ENCODE measurements at places on chromosomes 7 and 10.

GRCh38 chr7:42010751-42011150 is 226.3 kb downstream of the GLI3 start:
- DNase-seq = no peak

- no peak for DNase-seq
Measured at GRCh38 chr7:34090816-34091215, 185.5 kb downstream of the BMPER start.

- DNase-seq = no peak
Measured at GRCh38 chr7:14021069-14021468, 31.6 kb upstream of the ETV1 start.

DNA sequence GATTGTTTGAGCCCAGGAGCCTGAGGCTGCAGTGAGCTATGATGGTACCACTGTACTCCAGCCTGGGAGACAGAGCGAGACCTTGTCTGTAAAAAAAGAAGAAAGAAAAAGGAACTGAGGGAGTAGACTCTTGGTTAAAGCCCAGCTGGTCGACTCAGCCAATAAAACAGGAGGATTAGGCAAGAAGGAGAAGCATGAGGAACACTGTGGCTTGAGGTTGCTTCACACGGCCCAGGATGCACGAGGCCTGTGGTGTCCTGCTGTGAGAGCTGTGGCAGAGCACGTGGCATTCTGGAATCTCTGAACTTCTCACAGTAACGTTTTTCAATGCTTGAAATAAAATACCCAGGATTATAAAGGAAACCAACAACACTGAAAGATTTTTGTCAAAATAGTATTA is 93.3 kb downstream of the CUL2 start:
- no peak for DNase-seq

GRCh38 chr7:39042670-39043069 is 65.0 kb downstream of the POU6F2 start:
- DNase-seq = no peak

DNA sequence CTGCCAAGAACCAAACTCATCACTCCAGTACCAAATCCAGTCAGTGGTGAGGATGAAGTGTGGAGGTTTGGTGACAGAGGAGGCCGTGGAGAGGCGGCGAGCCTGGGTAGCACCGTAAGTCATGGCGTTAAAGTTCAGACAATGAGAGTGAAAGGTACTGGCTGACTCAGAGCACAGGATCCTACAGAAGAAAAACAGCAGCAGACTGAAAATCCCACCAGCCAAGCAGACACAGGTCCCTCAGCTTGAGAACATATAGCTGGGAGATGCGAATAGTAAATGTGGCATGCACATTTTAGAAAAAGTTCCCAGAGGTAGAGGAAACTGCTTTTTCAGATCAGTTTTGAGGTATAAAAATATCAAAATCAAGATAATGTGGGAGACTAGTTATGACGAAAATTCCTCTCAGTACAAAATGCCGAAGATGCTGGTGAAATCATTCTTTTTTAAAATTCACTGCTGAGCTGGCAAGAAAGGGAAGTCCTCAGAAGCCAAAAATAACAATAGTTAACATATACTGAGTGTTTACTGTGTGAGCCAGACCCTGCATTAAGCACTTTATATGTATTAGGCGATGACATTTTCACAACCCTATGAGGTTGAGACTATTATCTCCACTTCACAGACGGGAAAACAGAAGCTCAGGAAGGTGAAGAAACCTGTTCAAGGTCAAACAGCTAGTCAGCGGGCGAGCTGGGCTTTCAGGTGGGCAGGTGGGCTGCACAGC is 20.9 kb downstream of the PARP12 start:
- no peak for DNase-seq

GRCh38 chr7:73770860-73771670 is 995 bp upstream of the CLDN3 start:
- DNase-seq = no peak

- no peak for DNase-seq
Measured at GRCh38 chr10:84063440-84063839, 75.9 kb upstream of the GHITM start.

- DNase-seq = peak; percentile 97
Measured at GRCh38 chr7:1537535-1538412, 7.3 kb downstream of the MAFK start.

GRCh38 chr7:32583791-32584190 is 88.5 kb downstream of the AVL9 start:
- DNase-seq = no peak

GRCh38 chr10:64798297-64798696 is 1277.1 kb downstream of the REEP3 start:
- no peak for DNase-seq

- no peak for DNase-seq
Measured at GRCh38 chr10:47241946-47242867, 57.8 kb upstream of the GDF10 start.

- no peak for DNase-seq
Measured at GRCh38 chr10:3782451-3783315, 2.3 kb downstream of the KLF6 start.

DNA sequence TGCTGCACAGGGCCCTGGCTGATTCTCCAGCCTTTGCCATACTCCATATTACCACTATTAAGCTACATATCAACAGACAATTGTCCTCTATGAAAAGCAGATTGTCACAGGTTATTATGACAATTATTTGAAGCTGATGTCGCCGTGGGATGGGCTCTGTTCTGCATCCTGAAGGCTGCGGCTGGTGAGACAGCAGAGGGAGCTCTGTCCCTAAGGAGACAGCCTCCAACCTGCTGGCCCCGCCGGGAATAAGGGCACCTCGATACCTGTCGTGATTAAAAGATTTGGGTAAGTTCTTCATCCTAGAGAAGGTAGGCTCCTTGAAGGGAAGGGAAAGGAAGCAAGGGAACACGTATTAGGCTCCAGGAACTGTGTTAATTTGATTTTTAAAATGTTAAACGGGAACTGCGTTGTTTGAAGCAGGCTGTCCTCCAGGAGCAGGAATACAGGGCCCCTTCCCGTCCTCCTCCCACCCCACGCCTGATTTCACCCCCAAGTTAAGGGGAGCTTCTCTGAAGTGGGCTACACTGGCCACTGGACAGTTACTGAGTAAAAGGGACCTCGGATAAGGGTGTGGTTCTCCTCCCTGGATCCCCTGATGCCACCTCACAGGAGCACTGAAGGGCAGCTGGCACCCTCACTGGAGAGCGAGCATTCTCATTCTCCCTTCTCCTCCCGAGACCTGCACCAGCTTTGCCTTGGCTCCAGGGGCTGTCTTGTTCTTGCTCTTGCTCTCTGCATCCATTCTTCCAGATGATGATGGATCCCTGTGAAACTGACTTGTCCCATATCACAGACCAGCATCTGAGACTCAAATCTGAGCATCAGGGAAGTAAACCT is 11.8 kb upstream of the TIAL1 start:
- DNase-seq = no peak

DNA sequence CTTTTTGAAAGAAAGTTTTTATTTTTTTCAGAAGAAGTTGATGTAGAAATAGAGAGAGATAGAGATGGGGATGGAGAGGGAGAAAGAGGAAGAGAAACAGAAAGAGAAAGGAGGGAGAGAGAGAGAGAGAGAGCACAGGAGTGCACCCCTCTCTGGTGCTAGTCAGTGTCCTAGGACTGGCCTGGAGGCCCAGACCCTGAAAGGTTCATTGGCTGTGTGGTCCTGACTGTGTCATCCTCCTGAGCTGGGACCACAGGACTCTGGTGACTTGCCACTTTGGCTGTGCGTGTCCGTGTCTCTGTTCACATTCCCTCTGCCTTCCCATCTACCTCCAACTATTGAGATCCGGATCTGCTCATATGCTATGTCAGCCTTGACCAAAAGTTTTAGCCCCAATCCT is 62.1 kb upstream of the SHH start:
- DNase-seq = no peak

DNA sequence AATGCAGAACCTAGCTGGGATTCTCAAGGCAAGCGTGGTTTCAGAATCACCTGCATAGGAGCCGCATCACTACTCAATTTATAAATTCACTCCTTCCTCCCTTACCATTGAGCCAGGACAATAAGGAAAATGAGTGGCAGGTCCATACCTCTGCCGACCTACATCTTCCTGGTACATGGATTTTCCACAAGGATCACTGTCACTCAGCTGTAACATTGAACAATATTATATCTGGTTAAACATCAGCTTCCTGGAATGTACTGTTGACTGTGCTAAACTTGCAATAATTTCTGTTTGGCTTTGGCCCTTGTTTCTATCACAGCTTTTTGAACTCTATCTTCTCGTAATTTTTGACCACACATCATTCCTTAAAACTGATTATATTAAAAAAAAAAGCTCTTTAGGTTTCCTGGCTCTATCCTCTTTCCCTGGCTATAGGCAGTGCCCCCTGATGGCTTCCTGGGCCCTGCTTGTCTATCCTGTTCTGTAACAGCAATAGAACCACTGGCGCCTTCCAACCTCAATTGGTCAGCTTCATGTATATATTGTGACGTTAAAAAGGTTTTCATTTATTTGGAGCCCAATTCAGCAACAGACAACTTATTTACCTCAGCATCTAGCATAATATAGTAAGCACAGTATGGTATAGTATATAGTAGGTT is 59.2 kb downstream of the RNLS start:
- DNase-seq = no peak

GRCh38 chr7:150648353-150649079 is 16.3 kb upstream of the GIMAP6 start:
- no peak for DNase-seq

DNA sequence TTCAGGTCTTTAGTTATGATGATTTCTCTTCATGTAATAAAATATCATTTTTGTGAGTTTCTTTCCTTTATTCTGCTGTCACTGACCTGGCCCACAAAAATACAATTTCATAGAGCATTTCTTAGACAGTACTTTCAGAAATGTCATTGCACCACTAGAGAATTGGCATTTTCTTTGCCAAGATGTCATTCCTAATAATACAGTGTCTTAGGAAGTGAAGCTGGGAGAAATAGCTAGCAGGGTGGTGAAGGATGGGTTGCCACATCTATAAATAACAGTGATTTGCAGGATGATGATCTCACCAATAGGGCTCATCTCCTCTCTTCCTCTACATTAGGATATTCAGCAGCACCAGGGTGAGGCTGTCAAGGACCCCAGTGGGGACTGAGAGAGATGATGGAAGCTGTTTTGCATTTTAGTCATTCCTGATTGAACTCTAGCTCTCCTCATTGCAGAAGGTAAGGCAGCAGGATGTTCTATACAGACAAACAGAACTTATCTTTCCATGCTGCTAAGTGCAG is 452.1 kb downstream of the NXPH1 start:
- DNase-seq = no peak

DNA sequence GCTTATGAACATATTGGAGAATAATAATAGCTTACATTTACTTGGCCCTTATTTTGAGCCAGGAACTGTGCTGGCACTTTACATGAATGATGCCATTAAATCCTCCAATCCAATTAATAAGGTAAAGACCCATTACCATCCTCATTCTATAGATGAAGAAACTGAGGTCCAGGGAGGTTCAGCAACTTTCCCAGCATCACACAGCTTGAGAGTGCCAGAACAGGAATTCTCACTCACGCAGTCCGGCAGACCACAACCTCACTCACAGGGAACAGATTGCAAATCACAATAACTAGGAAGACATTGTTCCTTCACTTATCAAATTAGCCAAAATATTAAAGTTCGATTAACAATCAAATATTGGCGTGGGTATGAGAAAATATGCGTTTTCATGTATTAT is 18.3 kb downstream of the GPRIN2 start:
- DNase-seq = no peak

GRCh38 chr7:24741679-24742505 is 15.4 kb downstream of the GSDME start:
- no peak for DNase-seq

GRCh38 chr7:150409300-150410030 is 30.3 kb downstream of the ZNF775 start:
- DNase-seq = no peak

- no peak for DNase-seq
Measured at GRCh38 chr10:110964681-110965080, 45.3 kb downstream of the SHOC2 start.
